RKO (cell line): ENCODE measurements at places on chromosomes 7 and 10.
A peak's percentile ranks its signal among the peaks of the same experiment; 100 is the strongest.

DNA sequence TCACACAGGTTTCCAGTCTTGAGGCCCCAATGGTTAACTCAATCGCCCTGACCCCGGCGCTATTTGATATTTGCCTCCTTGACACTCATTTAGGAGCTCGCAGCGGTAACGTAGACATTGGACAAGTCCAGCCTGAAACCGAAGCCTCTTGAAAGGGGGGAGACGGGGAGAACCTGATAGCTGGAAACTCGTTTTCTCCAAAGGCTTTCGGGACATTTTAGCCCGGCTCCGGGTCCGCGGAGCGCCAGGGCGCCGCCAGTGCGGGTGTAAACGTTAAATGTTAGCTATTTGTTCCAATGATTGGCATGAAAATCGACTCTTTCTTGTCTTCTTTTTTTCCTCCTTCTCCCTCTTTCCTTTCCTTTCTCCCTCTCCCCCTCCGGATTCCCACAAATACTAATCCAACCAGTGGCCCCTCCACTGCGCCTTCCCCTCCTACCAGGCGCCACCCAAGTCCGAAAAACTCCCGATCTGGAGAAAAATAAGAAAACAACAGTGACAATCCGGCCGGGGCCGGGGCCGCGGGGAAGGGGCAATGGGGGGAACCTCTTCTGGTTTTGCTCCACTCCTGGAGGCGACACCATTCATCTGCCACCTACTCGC is 17.2 kb upstream of the GATA3 start:
- DNase-seq: no peak

- DNase-seq: no peak
These were observed 13.7 kb upstream of the PDLIM1 start for GRCh38 chr10:95304463-95304862.

DNA sequence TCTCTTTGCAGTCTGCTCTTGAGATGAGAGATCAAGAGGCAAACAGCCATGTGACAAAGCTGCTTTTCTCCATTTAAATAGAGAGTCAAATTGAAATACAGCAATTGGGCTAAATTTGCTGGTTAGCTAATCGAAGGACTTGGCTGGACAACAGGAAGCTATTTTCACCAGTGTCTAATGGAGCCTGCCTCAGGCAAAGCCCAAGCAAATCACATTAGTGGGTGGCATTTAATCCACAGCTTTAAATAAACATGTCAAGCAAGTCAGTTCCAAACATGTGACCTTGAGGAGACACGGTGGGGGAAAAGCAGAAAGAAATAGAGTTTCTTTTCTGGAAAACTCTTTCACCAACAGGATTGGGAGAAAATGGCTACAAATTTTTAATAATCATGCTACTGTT is 180.5 kb upstream of the AOAH start:
- DNase-seq: no peak

DNA sequence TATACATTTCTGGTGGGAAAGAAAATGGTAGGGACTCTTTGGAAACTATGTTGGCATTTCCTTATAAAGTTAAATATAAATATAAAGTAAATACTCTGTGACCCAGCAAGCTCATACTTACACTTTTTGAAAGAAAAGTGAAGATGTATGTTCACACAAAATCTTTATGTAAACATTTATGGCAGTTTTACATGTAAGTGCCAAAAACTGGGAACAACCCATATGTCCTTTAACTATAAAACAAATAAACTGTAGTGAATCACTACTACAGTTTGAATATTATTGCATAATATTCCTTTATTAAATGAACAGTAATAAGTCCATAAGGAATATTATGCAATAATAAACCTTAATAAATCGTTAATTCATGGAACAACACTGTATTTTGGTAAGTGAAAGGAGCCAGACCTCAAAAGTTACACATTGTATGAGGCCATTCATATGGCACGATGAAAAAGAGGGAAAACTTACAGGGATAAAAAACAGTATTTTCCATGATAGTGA is 1660.3 kb upstream of the LRRTM3 start:
- DNase-seq: peak; percentile 28

GRCh38 chr7:68752485-68753178 is 845.6 kb upstream of the AUTS2 start:
- DNase-seq: no peak

DNA sequence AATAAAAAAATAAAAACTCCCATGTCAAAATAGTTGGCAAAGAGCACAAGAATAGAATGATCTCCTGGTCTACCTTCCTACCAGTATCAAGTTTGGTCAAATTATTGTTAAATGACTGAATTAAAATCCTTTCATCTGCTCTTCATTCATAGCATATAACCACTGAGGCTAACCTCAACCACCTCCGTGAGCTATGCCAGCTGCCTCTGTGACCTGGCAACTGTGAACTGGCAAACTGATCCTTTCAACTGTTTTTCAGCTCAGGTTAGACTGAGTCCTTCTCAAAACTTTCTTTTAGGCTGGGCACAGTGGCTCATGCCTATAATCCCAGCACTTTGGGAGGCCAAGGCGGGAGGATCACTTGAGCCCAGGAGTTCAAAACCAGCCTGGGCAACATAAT is 36.1 kb downstream of the NUDCD3 start:
- no peak for DNase-seq

- no peak for DNase-seq
These were observed 23.3 kb downstream of the SEM1 start for GRCh38 chr7:96686305-96686704.

GRCh38 chr10:49133706-49134248 is at the start of gene FAM170B:
TSS of gene FAM170B (minus strand) at chr10:49134021. CDS start at chr10:49133918, 103 bp downstream.
- DNase-seq: no peak

DNA sequence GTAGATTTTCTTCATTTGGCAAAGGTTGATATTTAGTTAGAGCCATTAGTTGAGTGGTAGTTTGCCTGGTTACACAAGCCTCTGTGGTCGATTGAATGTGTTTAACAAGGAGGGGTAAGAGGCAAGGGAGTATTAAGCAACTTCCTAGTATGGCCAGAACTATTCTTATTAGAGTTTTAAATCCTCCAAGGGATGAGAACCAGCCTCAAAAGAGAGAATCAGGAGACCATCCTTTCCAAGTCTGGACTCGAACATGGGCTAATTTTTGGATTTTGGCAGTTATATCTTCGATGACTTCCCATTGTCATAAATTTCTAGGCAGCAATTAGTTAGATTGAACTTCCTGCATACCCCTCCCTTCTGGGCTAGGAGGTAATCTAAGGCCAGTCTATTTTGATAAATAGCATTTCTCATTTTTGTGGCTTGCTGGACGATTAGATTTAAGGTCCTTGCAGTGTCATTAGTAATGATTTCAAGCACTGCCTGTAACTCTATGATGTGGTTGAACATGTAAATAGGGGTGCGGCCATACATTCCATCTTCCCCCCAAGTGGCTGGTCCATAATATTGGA is 219.5 kb upstream of the KCND2 start:
- no peak for DNase-seq

DNA sequence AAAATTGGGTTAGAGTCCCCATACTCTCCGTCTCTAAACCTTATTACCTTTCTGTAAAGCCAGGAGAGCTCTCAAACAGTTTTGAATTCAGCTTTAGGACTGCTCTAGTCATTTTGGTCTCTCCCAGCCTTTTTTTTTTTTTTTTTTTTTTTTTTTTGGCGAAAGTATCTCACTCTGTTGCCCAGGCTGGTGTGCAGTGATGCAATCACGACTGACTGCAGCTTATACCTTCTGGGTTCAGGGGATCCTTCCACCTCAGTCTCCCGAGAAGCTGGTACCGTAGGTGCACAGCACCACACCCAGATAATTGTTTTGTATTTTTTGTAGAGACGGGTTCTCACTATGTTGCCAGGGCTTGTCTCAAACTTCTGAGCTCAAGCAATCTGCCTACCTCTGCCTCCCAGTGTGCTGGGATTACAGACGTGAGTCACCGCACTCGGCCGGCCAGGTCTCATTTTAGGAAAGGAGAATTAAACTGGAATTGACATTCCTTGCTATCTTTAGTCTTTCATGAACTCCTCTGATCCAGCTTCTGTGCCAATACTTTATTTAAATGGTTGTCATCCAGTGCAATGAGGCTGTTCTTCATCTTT is 31.4 kb upstream of the RSU1 start:
- DNase-seq: no peak

GRCh38 chr10:95332666-95333249 is 42.0 kb upstream of the PDLIM1 start:
- DNase-seq: no peak

DNA sequence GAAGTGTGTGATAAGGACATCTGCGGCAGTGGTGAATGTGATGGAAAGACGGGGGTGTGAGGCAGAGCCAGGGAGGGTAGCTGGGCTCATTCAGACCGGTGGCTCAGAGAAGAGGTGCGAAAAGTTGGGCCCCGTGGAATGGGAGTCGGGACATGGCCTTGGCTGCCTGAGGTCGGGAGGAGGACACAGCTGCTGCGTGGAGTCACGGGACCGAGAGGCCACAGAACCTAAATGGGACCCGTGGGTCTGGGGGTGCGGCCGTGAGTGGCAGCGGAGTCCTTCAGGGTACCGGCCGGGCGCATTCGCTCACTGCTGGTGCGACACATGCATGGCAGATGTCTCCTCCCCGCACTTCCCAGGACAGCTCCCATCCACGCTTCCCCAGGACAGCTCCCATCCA is 22.9 kb upstream of the LARP4B start:
- no peak for DNase-seq

DNA sequence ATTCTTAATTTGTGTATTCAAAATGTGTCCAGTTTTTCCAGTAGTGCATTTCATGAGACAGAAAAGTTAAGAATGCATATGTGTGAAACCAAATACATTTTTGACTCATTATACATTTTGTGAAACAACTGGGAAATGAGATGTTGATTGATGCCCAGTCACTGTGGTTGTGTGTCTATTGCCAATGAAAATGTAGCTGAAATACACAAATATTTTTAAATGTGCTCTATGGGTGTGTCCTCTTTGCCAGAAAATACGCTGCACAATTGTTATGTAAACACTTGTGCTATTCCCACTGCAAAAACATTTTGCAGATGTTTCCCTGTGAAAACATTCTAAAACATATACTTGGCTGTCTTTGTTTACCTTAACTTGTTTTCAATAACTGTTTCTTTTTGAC is 395.2 kb downstream of the TFEC start:
- DNase-seq: no peak

- DNase-seq: no peak
These were observed 84.6 kb downstream of the ABLIM1 start for GRCh38 chr10:114573330-114574045.

- no peak for DNase-seq
These were observed 199.3 kb upstream of the FZD1 start for GRCh38 chr7:91064938-91065337.

DNA sequence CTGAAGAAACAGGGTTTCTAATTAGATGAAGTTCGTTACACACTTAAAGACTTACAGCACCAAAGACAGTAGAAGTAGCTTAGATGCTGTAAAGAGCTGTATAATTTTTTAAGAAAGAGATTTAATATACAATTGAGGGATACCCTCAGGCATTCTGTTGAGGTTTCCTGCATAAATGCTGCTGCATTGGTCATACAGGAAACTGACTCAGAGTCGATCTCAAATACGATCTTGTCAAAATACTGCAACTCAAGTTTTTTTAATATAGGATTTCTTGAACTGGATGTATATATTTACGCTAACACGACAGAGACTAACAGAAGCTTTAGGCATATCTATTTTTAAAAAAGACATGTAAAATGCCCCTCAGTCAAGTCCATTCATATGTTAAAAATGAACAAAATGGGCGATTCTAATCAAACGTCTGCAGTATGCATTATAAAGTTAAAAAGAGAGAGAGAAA is 2.4 kb upstream of the ARID5B start:
- DNase-seq: peak; percentile 50

DNA sequence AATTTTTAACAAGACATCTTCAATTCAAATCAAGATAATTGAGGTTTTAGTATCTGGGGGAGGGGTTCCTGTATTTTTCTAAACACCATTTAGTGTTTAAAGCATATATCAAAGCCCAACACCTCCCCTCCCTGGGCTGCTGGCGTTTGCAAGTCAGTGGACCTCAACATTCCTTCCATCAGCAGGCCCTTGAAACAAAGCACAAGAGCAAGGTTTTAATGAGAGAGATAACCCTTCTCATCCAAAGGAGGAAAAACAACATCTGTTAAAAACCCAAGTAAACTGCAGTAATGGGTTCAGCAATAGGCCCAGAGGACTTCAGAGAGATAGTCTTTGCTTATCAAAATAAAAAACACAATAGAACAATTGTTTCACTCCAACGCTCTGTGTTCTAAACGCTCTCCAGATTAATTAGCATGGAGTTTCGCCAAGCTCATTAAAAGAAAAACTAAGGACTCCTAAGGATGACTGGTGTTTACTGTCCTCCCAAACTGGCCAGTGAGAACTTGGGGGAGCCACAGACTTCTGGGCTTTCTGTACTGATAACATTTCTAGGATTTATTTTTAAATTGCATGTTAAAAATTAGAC is 2.5 kb downstream of the JCAD start:
- DNase-seq: no peak

DNA sequence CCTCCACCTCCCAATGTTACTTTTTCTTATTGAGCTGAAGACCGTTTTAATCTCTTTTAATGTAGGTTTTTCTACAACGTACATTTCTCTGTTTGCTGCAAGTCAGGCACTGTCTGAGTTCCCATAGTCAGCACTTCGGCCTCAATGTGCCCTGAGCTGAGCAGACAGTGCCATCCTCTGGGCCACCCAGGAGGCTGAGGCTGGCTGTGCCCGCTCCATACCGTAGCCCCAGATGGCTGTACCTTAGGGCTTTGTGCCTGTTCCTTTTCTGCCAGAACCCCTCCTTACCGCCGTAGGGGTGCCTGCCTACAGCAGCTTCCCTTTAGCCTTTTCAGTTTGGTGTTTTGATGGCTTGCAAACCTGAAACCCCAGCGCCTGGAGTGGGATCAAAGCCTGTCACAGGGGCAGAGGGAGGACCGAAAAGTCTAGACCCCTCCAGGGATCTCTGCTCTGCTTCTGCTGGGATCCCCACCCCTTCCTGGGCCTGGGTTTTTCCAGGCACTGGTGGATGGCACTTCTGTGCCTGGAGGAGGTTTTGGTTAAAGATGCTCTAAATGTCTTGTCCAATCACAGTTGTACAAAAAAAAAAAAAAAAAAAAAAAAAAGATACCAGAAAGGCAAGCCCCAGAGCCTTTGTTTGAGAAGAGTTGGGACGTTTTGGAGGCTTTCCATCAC is 9.0 kb downstream of the AGAP3 start:
- DNase-seq: no peak

DNA sequence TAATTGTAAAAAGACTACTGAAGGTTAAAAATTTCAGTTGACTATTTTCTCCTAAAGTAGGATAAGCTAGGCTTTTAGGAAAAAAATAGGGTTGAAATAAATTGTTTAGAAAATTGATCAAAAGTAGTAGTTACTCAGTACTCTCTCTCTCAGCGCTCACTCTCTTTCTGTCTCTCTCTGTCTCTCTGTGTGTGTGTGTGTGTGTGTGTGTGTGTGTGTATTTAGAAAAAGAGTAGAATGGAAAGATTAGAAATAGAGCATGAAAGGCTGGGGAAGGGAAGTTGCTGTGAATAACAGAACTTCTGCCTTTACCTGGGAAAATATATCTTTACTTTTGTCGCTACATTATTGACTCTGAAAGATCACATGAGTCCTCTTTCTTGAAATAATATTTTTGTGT is 20.6 kb downstream of the ADK start:
- no peak for DNase-seq

DNA sequence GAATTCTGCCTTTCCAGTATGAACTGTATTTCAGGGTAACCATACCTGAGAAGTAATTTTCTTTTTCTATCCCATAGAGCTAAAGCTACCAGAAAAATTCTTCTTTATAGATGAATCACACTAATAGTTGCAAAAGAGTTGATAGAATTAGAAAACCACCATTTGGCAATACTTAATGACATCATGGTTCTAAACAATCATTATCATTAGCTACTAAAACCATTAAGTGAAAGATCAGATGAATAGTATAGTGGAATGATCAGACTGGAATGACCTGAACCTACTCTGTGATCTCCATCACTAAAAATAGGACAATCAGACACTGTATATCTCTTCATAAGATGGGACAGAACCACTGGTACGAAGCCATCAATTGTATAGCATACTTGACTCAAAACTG is 19.8 kb upstream of the ZC3HAV1L start:
- DNase-seq: no peak
